ENCODE measurements at places on chromosomes 4 and X.

DNA sequence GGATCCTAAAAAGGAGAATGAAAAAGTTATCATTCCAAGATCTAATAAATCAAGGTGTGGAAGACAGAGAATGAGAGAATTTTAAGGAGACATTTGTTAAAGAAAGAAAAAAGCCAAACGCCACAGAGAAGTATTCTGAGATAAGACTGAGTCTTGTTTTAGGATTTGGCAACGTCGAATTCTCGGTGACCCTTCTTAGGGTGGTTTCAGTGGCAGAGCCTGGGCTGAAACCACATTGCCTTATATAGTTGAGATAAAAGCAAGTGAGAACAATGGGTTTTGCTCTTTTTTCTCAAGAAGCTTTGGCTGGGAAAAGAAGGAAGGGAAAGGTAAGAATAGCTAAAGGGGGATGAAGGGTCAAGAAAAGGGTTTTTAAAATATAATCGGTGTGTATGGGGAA, 209.4 kb downstream of the VEGFC start:
- DNase-seq, result no peak

- DNase-seq, result no peak
These were observed 42.1 kb downstream of the AFF1 start for GRCh38 chr4:86976801-86977485.

DNA sequence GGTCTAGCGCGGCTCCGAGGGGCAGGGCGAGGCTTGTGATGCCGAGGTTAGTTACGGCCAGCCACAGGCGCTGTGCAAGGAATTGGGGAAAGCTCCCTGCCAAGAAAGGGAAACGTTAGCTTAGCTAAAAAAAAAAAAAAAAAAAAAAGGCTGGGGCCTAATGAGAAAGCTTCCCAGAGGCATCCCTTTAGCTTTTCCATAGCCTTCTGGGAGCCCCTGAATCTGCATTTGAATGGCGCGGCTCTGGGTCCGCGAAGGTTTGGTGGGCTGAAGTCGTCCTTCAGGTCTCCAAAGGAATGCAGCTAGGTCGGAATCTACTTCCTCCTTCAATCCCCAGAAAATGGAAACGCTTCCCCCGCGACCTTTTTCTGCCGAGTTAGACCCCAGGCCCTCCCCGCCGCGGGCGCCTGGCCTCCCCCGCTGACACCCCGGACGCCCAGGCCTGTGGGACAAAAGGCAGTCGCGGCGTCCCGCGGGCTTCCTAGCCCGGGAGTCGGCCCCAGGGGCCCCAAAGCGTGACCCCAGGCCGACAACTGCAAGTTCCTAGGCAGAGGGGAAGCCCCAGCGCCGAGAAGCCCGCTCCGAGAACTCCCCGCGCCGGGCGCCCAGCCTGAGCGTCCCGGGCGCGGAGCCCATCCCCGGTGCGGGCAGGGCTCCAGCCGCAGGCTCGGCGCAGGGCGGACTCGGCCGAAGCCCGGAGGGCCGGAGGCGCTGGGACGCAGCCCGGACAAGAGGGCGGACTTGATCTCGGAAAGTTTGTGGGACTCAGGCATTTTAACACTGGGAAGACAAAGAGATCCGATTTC, 605 bp upstream of the FAT1 start:
- no peak for DNase-seq

DNA sequence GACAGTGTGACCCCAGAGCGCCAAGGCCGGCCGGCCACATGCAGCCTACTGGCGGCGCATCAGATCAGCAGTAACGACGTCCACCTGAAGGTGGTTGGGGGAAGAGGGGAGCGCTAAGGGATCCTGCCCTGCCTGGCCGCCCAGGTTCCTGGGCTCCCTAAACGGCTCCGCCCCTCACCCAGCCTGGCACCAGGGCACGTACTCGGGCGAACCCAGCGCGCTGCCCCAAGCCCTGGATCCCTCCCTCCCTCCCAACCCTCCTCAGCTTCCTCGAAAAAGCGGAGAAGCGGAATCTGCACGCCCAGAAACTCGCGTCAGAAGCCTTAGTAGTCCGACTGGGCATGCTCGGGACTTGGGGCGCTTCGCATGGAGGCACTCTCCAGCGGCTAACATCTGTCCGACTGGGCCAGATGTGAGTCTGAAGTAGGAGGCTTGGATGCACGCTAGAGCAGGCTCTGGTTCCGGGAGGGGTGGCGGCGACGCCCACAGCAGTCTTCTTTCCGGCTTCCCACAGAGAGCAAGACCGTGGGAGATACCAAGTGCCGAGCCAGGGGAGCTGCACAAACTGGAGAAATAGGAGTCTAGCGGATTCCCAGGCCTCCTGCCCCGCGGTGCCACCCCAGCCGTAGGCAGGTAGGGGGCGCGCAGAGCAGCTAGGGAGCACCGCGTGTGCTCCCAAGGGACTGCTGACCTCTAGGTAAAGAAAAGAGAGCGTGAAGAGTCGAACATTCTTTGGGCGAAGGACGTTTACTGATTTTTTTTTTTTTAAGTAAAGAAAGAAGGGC, 114.3 kb upstream of the TEX13C start:
- DNase-seq, result peak; percentile 5

DNA sequence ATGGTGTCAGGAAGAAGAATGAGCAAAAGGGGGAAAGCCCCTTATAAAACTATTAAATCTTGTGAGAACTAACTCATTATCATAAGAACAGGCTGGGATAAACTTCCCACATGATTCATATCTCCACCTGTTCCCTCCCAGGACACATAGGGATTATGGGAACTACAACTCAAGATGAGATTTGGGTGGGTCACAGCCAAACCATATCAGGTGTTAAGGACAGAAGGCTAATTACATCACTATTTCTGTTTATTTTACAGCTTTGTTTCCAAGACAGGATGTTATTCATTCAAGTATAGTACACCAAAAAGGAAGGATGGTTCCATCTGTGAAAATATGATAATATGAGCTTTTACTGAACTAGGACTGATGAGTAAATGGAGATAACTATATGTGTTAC, 63.7 kb upstream of the ARSJ start:
- DNase-seq, result no peak
